Bladder microvascular endothelial cell (primary cell): ENCODE measurements at places on chromosomes 1 and 21. TPM values are rescaled to one million over a fixed set of nuclear protein-coding genes. Genes with fewer than 3 reads are reported as not detected.

The FAM78B gene
- 0.16 and 0.44 TPM in 2 replicates for total RNA-seq

The PROK1 gene
- total RNA-seq = not detected in 2 replicates

The EVA1B gene
- 59.6 and 131 TPM in 2 replicates for total RNA-seq

The HES2 gene
- total RNA-seq = 5.3 and 18.1 TPM in 2 replicates

The ATP1A2 gene
- total RNA-seq = not detected in 2 replicates

The SLC25A34 gene
- under 0.01 and 0.44 TPM in 2 replicates for total RNA-seq

The LRRN2 gene
- 0.19 TPM in 1 of 2 replicates, not detected in the other for total RNA-seq

The TLR5 gene
- total RNA-seq = 0.06 and 0.16 TPM in 2 replicates

The IQGAP3 gene
- 17.2 and 21.5 TPM in 2 replicates for total RNA-seq
